ENCODE measurements at places on chromosomes 2 and 18.

DNA sequence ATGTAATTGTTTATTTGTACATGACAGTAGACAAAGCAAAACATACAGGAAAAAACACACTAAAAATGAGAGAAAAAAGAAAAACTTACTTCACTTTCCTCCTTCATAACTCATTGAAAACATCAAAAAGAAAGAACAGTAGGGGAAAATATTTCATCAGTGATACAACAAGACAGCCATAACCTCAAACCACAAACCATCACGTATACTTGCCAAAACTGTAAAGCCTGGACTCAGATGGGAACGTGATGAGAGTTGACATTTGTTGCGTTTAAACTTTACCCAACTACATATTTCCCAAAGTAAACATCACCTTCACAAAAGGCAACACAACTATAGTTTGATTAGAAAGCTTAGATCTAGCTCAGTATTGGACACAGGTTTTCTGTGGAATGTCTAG lies 278.2 kb upstream of the COL3A1 start:
- H3K36me3 ChIP-seq: no peaks in the 10 kb centered on the region
- no peak overlapping the region for H3K27ac ChIP-seq
- H3K4me3 ChIP-seq: no peak overlapping the region

GRCh38 chr2:98743835-98744234 lies 12.9 kb upstream of the MGAT4A start:
- no peak overlapping the region for H3K27ac ChIP-seq
- H3K4me3 ChIP-seq: no peak overlapping the region
- no peak for DNase-seq
- H3K36me3 ChIP-seq: no peaks in the 10 kb centered on the region

DNA sequence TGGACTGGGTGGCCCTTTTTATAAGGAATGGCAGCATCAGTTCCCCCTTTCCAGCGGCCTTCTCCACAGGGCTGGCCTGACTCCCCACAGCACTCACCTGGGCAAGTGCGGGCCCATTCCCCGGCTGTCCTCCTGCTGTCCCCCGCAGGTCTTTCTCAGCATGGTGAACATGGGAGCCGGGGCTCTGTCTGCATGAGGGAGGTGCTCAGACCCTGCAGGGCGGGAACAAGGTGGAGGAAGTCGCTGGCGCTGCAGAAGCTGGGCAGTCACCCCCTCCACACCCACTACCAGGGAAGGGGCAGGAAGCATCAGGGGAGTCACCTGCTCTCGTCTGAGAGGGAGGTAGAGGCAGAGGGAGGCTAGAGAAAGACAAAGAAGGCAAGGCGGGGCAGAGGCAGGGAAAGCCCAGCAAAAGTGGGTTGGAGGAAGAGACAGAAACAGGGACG lies 12.2 kb downstream of the HES6 start:
- H3K36me3 ChIP-seq: no peaks in the 10 kb centered on the region
- H3K4me3 ChIP-seq: no peak overlapping the region
- no peak for DNase-seq
- H3K27ac ChIP-seq: no peak overlapping the region

DNA sequence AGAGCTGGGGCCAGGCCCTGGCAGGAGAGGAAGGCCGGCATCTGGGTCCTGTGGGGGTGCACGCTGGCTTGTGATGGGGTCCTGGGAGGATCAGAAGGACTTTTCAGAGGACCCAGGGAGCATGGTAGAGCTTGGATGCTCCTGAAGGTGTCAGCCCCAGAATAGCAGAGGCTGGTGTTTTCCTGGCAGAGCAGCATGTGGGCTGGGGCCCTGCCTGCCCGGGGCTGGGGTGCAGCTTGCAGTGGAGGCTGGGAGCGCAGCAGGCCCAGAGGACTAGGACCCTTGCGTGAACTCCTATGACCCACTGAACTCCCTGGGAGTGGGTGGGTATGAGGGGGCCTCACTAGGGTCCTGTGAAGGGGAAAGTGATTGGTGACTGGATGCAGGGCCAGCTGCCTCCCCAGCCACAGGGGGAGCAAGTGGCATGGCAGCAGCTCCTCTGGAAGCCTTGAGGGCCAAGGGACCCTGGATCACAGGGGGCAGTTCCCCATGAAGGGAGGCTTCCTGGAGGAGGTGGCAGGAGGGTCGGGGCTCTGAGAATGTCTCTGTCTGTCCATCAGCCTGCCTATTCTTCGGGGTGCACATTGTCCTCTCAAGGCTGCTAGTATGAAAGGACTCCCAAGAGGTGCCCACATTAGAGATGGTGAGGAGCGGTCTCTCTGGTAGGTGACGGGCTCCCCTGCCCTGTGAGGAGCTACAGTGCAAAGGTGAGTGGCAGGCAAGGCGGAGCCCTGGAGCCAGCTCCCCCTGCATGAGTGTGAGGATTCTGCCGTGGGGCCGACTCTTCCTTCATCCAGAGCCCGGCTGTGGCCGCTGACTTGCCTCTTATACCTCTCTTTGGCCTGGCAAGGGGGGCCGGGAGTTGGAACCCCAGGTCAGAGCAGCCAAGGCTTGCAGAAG lies 249.0 kb downstream of the DYSF start:
- no peak for DNase-seq
- H3K4me1 ChIP-seq: no peaks in the 10 kb centered on the region
- no peak overlapping the region for H3K27ac ChIP-seq
- H3K27me3 ChIP-seq: no peaks in the 10 kb centered on the region
- no peak overlapping the region for H3K4me3 ChIP-seq

- H3K4me3 ChIP-seq: no peak overlapping the region
- H3K4me1 ChIP-seq: no peaks in the 10 kb centered on the region
- H3K27ac ChIP-seq: no peak overlapping the region
- no peaks in the 10 kb centered on the region for H3K36me3 ChIP-seq
Observed at GRCh38 chr2:10157293-10157692, 34.8 kb downstream of the RRM2 start.

DNA sequence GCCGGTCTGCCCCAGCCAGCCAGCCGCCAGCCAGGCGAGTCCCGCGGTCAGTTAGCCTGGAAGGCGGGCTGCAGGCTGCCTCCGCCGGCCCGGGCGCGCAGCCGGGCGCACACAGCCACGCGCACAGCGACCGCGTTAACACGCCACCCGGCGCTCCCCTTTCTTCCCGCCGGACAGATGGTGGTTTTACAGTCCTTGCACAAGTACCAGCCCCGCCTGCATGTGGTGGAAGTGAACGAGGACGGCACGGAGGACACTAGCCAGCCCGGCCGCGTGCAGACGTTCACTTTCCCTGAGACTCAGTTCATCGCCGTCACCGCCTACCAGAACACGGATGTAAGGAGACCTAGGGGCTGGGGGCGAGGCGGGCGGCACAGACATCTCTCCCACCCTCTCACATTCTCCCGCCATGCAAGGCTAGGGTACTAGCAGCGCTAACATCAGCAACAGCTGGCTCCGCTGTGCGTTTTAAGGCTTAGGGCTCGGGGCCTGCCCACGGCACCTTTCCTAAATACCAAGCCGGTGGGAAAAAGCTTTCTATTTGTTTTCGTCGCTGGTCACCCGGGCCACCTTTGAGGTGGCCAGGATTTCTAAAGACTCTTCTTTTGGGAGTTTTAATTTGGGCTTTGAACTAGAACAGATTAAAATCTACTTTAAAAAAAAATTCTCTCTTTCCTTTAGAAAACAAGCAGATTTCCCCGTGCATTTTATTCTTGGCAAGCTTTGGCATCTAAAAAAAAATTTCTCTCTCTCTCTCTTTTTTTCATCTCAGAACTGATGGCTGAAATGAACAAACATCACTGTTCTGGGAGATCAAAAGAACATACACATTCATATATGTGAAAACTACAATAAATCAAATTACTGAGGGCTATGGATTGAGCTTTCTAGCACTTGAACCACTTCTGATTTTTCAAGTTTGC lies 2.9 kb downstream of the TBR1 start:
- no peak overlapping the region for H3K4me3 ChIP-seq
- DNase-seq: no peak
- H3K27me3 ChIP-seq: peaks cover 95% of the 10 kb centered on the region
- no peaks in the 10 kb centered on the region for H3K36me3 ChIP-seq
- H3K4me1 ChIP-seq: peaks cover 36% of the 10 kb centered on the region

GRCh38 chr18:9890196-9890595 lies 4.4 kb downstream of the TXNDC2 start:
- H3K27me3 ChIP-seq: no peaks in the 10 kb centered on the region
- no peak overlapping the region for H3K4me3 ChIP-seq
- no peaks in the 10 kb centered on the region for H3K36me3 ChIP-seq

GRCh38 chr2:193270816-193271215 lies 1076.1 kb upstream of the TMEFF2 start:
- H3K27me3 ChIP-seq: no peaks in the 10 kb centered on the region
- H3K27ac ChIP-seq: no peak overlapping the region
- H3K36me3 ChIP-seq: no peaks in the 10 kb centered on the region

DNA sequence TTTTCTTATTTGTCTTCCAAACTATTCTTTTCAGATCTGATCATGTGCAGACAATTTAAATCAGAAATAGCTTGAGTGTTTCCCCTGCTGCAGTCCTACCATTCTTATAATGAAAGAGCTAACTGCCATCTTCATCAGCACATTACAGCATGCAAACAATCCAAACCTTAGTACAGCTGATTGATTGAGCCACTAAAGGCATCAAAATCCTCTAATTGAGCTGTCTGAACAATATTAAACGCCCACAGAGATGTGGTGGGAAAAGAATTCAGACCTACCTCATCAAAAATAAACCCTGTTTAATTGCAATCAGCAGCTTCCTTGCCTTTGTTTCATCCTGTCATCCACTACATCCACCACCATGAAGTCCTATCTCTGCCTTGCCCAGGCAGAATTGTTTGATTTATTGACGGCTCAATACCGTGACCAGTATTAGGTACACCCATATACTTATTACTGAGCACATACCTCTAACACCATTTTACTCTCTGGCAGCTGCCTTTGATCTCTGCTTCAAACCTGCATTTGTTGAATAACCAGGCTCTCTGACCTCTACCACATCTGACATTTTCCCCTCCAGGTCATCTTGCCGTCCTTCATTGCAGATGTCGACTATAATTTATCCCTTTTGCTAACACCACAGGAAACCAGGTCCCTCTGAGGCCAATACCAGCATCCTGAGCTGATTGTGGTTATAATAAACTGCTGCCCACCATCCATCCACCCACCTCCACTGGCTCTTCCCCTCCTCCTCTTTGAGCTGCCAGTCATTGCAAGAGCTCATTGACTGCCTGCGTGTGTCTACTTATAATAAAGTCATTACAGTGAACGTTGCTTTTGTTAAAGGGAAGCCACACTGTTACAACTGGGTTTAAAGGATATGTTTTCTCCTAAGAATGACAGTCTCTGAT lies 78.5 kb downstream of the RBM43 start:
- no peak overlapping the region for H3K27ac ChIP-seq
- H3K36me3 ChIP-seq: no peaks in the 10 kb centered on the region
- no peaks in the 10 kb centered on the region for H3K27me3 ChIP-seq

- DNase-seq: no peak
- no peaks in the 10 kb centered on the region for H3K27me3 ChIP-seq
- H3K4me1 ChIP-seq: no peaks in the 10 kb centered on the region
- no peak overlapping the region for H3K4me3 ChIP-seq
Observed at GRCh38 chr18:72427721-72428120, 116.4 kb downstream of the CBLN2 start.

DNA sequence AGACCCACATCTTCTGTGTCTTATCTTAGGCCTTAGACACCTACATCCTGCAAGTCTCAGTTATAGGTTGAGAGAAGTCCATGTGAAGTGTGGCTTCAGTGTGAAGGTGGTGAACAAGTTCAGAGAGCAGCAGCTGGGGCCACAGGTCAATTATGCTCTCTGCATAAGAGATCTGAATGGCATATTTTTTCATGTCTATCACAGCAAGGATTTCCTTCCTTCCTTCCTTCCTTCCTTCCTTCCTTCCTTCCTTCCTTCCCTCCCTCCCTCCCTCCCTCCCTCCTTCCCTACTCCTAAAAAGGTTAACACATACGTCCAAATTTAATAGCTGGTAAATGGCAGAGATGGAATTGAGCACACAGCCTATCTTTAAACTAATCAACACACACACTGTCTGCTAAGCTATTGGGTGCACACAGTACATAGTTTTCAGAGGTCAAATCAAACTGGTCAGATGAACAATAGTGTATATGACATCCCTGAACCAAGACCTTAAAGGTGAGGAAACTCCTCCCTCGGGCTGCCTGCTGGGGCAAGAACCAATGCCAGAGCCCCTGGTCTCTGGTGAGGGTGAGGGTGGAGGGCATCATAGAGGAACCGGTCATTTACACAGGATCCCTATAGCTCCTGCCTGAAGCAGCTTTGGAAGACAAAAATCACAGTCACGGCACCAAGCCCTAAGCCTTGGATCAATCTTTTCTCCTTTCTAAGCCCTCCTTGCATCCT lies 240.9 kb downstream of the ICOS start:
- H3K27ac ChIP-seq: no peak overlapping the region
- DNase-seq: no peak
- no peaks in the 10 kb centered on the region for H3K36me3 ChIP-seq
- no peak overlapping the region for H3K4me3 ChIP-seq

DNA sequence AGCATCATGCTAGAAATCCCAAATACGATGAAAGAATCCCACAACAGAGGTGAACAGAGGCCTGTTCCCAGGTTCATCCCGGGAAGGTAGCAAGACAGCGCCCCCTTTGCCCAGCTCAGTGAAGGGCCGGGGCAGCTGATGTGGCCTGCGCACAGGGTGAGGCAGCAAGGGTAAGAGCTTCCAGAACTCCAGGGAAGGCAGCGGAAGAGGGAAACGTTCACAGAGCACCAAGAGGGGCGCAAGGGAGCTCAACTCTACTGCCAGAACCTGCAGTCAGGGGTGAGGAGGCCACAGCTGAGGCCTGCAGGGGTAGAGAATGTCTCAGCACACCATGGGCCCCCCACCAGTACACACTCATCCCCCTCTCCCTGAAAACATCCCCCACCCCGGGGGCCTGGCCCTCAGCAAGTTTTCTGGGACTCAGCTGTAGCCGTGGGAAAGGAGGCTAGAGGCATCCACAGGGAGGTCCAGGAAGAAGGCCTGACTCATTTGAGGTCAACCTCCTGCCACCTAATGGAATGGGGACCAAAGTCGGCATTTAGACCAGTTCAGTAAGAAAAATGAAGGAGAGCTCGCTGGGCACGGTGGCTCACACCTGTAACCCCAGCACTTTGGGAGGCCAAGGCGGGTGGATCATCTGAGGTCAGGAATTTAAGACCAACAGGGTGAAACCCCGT lies 95.6 kb upstream of the ASAP2 start:
- no peak overlapping the region for H3K27ac ChIP-seq
- H3K36me3 ChIP-seq: no peaks in the 10 kb centered on the region
- H3K4me1 ChIP-seq: no peaks in the 10 kb centered on the region
- no peaks in the 10 kb centered on the region for H3K27me3 ChIP-seq
- H3K4me3 ChIP-seq: no peak overlapping the region
- no peak for DNase-seq

- peak overlapping the region; percentile 36 for H3K4me3 ChIP-seq
- H3K36me3 ChIP-seq: no peaks in the 10 kb centered on the region
- H3K4me1 ChIP-seq: peaks cover 5% of the 10 kb centered on the region
- DNase-seq: peak; percentile 78
- H3K27ac ChIP-seq: peak overlapping the region; percentile 48
Observed at GRCh38 chr2:102187496-102188150, 800 bp downstream of the IL1RL2 start.

GRCh38 chr2:208256192-208256782 lies 1.4 kb upstream of the IDH1 start:
- no peak for DNase-seq
- peaks cover 21% of the 10 kb centered on the region for H3K4me1 ChIP-seq
- H3K4me3 ChIP-seq: no peak overlapping the region
- no peaks in the 10 kb centered on the region for H3K27me3 ChIP-seq
- H3K36me3 ChIP-seq: peaks cover under 1% of the 10 kb centered on the region
- no peak overlapping the region for H3K27ac ChIP-seq

- DNase-seq: no peak
- H3K27me3 ChIP-seq: no peaks in the 10 kb centered on the region
- no peaks in the 10 kb centered on the region for H3K4me1 ChIP-seq
- H3K4me3 ChIP-seq: no peak overlapping the region
Observed at GRCh38 chr2:137522620-137523011, 441.7 kb upstream of the HNMT start.

- no peaks in the 10 kb centered on the region for H3K27me3 ChIP-seq
- H3K4me1 ChIP-seq: no peaks in the 10 kb centered on the region
- no peak overlapping the region for H3K27ac ChIP-seq
- DNase-seq: no peak
- H3K36me3 ChIP-seq: no peaks in the 10 kb centered on the region
Observed at GRCh38 chr2:180938451-180938850, 42.0 kb upstream of the UBE2E3 start.
